ENCODE measurements at places on chromosomes 3 and 15.

DNA sequence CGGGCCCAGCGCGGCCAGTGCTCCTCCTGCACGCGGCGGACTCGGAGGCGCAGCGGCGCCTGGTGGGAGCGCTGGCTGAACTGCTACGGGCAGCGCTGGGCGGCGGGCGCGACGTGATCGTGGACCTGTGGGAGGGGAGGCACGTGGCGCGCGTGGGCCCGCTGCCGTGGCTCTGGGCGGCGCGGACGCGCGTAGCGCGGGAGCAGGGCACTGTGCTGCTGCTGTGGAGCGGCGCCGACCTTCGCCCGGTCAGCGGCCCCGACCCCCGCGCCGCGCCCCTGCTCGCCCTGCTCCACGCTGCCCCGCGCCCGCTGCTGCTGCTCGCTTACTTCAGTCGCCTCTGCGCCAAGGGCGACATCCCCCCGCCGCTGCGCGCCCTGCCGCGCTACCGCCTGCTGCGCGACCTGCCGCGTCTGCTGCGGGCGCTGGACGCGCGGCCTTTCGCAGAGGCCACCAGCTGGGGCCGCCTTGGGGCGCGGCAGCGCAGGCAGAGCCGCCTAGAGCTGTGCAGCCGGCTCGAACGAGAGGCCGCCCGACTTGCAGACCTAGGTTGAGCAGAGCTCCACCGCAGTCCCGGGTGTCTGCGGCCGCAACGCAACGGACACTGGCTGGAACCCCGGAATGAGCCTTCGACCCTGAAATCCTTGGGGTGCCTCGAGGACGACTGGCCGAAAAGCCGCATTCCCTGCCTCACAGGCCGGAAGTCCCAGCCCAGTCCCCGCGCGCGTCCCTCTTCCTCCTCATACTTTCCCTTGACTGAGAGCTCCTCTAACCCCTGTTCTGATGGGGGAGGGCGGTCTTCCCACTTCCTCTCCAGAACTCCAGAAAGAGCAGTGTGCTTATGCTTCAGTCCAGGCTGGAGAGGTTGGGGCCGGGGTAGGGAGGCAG is 1.4 kb upstream of the IL17RC start:
- DNase-seq, result peak; percentile 19

DNA sequence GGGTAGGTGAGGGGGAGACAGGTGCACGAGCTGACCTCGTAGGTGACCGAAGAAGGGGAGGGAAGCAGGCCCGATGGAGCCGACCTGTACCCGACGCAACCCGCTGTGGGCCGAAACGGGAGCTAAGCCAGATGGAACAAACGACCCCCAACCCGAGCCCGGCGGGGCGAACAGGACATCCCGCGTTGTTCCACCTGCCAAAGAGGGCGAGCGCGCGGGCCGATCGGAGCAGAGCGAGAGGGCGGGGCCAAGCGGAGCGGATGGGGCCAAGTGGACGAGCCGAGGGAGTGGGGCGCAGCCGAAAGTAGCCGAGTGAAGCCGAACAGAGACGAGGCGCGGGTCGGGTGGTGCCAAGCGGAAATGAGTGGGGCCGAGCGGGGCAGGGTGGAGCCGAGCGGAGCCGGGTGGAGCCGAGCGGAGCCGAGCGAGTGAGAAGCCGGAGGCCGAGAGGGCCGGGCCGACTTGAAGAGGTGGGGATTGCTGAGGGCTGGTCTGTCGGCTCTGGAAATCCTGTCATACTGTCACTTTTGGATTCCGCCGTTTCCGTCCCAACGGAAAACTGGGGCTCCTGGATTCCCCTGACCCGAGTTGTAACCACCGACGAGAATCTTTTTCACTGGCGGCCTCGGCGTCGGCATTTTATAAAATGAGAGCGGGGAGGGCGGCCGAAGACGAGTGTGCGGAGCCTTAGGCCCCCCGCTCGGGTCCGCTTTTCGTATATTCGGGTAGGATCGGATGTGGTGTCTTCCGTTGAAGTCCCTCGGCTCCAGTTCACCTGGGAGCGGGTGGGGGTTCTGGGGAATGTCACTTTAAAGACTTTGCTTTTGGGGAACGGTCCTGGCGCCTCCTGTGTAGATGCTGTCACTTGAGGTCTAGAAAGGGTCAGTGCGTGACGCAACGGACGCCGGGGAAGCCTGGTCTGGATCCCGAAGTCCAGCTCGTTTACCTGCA is 15.6 kb upstream of the WNT7A start:
- DNase-seq, result peak; percentile 95

- no peak for DNase-seq
These were observed 661.6 kb downstream of the SI start for GRCh38 chr3:164416491-164417222.

DNA sequence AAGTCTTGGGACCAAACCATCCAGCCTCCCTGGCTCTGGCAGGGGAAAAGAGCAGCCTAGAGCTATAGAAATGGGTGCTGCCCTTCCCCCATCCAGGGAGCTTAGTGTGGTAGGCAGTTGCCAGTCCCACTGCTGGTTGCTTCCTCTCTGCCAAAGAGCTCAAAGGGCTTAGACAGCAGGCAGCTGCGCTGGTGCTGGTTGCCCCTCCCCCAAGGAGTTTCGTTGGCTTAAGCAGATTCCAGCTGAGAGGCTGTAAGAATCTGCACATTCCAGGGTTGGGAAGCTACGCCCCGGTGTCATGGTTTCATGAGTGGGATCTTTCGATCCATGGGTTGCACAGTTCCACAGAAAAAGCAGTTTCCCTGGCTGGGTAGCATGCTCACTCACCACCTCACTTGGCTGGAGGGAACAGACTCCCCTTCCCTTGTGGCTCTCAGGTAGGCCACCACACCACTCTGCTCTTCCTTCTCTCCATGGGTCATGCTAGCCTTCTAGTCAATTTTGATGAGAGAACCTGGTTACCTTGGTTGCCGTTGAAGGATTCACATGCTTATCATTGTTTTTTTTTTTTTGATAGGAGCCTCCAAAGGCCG is 195.1 kb downstream of the EPHA6 start:
- DNase-seq, result no peak

All from T-helper 2 cell (primary cell).